ENCODE measurements at places on chromosomes 16 and 17.

DNA sequence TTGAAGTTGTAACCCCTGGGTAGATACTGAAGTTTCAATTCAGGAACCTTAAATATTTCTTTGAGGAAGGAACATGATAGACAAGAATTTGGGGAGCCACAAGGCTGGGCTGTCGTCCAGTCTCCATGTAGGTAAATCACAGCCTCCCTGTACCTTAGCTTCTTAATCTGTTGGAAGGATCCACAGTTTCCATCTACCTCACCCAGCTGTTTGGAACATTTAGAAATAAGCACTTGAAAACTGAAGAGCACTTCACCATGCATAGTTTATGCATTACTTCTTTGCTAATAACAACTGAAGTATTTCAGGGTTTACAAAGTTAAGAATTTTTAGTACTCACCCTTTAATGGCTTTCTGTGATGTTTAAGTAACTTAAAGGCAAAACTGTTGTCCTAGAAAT lies 17.2 kb downstream of the TXNDC11 start:
- DNase-seq = no peak

DNA sequence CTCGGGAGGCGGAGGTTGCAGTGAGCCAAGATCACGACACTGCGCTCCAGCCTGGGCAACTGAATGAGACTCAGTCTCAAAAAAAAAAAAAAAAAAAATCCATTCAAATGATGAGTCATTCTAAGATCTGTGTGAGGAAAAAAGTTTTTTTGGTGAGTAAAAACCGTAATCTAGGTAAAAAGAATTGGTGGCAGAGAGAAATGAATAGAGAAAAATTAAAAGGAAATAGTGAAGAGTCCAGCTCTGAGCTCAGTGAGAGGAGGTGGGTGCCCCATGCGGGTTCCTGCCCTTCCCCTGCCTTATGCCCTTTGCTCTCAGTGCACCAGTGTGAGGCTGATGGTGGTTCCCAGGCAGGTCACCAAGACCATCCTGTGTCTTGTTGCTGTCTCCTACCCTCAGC lies 20.9 kb downstream of the GAN start:
- no peak for DNase-seq

- DNase-seq = no peak
These were observed 33.5 kb upstream of the MON1B start for GRCh38 chr16:77157346-77158058.

DNA sequence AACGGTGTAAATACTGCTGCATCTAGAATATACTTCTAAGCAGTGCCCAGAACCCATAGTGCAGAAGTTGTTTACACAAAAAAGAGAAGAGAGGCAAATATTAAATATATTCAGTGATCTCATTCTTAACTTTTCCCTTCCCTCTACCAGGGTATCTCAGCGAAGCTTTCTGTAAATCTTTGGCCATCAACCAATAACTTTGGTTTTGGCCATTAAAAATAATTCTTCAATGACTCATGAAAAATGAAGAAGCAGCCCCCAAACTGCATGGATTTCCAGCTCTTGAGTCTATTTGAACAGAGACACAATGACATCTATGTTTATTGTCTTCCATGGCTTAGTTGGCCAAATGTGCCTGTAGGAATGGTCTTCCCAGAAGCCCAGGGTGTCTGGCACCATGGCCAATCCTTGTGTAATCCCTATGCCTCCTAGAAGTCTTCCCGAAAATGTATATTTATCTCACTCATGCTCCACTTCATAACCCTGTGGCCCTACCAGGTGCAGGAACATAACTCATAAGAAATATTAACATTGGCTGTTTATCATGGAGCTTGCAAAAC lies 646.6 kb downstream of the TOX3 start:
- no peak for DNase-seq

GRCh38 chr17:179781-180380 lies 1.6 kb downstream of the DOC2B start:
- no peak for DNase-seq

- DNase-seq = no peak
These were observed 117.8 kb downstream of the SOCS1 start for GRCh38 chr16:11138022-11138768.

GRCh38 chr17:50177983-50178834 lies 12.4 kb downstream of the SGCA start:
- no peak for DNase-seq

Measured in vagina (tissue), 2 donors.